ENCODE measurements at places on chromosomes 6 and 20. TPM values are rescaled to one million over a fixed set of nuclear protein-coding genes. Genes with fewer than 3 reads are reported as not detected.

- DNase-seq, result no peak
Measured at GRCh38 chr6:134111062-134111677, 58.7 kb upstream of the SLC2A12 start.

GRCh38 chr6:43706788-43707187 lies 19.2 kb upstream of the MRPS18A start:
- no peak for DNase-seq

DNA sequence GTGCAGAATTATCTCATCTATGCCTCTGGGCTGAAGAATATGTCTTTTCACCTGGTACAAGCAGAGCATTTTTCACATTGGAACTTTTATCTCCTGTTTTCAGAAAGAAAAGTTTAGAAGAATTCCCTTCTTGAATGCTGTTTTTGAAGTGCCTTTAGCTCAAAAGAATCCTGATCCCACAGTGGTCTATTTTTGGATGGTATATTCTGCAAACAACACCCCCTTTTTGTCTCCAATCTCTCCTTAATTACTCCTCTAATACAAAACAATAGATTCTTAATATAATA lies 57.7 kb upstream of the HFE start:
- no peak for DNase-seq

DNA sequence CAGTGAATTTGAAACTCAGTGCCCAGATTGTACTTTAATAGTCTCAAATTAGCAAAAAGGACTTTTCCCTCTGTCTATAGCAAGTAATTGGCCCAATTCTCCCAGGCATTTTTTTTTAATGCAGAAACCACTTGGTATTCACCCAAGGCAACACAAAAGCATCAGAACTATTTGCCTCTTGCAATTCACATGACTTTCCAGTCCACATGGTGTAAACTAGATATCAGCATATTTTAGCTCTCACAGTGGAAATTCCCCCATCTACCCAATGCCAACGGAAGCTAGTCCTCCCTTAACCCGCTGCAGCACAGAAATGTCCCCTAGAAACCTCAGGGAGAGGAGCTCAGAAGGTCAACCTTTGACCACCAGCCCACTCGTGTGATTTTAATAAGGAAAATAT lies 103.4 kb upstream of the CDYL start:
- DNase-seq, result no peak

The DLK2 gene
- 1.9 TPM for total RNA-seq
